Stimulated activated CD4-positive, alpha-beta T cell treated with anti-CD3 and anti-CD28 coated beads, Interleukin-1b, Interleukin-23, amount 100 ng/mL, for 1 hour (primary cell): ENCODE measurements at places on chromosomes 2 and 18.

DNA sequence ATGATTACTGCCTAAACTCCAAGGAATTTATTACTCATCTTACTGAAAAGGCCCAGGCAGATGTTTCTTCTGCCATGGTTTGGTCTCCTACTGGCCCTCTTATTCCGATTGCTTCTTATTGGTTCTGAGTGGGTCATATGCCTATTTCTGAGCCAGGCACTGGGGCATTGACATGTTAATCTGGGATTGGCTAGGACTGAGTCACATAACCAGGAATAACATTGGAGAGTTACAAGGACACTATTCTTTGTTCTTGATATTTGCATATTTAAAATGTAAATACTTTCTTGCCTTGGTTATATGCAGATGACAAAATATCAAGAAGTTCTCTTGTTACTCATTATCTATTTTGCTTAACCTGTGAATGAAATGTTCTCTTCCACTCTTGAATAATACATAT lies 534.4 kb upstream of the SLC39A10 start:
- DNase-seq: no peak

GRCh38 chr2:15985531-15985930 lies 45.2 kb downstream of the MYCN start:
- no peak for DNase-seq

- no peak for DNase-seq
Observed at GRCh38 chr2:162217598-162217997, 25.6 kb downstream of the FAP start.

- DNase-seq: no peak
Observed at GRCh38 chr18:9209279-9209678, 72.7 kb downstream of the ANKRD12 start.

DNA sequence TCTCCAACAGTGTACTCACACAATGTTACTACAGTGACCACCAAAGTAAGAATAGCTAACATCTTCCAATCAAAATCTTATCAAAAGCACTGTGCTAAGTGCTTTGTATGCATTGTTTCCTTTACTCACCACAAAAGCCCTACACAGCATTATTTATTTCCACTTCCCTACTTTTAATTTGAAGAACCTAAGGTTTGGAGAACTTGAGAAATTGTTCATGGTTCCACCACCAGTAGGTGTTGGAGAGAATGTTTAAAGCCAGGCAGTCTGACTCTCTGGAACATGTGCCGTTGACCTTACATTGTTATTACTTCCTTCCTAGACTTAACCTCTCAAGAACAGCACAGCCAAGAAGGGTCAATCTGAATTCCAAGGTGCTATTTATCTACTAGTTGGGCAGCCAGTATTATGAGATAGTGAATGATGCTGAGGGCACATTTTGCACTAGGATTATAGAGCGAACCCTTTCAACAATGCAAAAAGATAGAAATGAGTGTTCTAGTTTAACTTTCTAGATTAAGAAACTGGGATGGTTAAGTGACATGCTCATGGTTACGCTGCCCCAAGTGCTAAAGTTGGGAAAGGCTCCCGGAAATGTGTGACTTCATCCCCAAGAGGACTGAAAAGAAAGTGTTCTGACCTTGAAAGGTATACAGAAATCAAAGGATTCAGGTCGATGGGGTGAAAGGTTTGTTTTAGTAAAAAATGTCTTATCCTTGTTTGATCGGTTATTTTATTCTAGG lies 55.2 kb upstream of the FAM136A start:
- no peak for DNase-seq

GRCh38 chr2:43107679-43108078 lies 118.7 kb downstream of the ZFP36L2 start:
- no peak for DNase-seq

DNA sequence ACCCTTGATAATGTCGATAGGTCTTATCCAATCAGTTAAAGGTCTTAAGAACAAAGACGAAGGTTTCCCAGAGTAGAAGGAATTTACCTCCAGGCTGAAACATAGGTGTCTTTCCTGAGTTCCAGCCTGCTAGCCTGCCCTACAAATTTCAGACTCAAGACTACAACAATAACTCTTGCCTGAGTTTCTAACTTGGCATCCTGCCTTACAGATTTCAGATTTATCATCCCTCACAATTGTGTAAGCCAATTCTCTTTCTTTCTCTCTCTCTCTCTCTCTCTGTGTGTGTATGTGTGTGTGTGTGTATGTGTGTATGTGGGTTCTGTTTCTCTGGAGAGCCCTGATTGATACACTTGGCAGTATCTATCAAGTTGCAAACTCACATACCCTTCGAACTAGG lies 37.2 kb upstream of the B4GALT6 start:
- DNase-seq: no peak

- no peak for DNase-seq
Observed at GRCh38 chr2:225399504-225399903, at the start of gene NYAP2. NYAP2 (plus strand) TSS chr2:225399710; CDS start chr2:225408881, 9,171 bp downstream.

GRCh38 chr2:218516614-218517013 lies 51.5 kb downstream of the USP37 start:
- DNase-seq: no peak

GRCh38 chr2:43441195-43441594 lies 154.6 kb downstream of the THADA start:
- no peak for DNase-seq

GRCh38 chr2:70123051-70123828 lies 36.0 kb downstream of the PCBP1 start:
- no peak for DNase-seq

GRCh38 chr18:41674506-41674905 lies 280.5 kb upstream of the PIK3C3 start:
- DNase-seq: no peak

- DNase-seq: no peak
Observed at GRCh38 chr2:74696829-74697228, 42.8 kb downstream of the SEMA4F start.
